ENCODE measurements at places on chromosomes 3 and 15.

GRCh38 chr3:59540241-59540640 is 490.4 kb upstream of the CFAP20DC start:
- DNase-seq, result no peak
- no peaks in the 10 kb centered on the region for H3K27me3 ChIP-seq

- H3K27ac ChIP-seq, result no peak overlapping the region
- H3K4me3 ChIP-seq, result no peak overlapping the region
- H3K4me1 ChIP-seq, result no peaks in the 10 kb centered on the region
- DNase-seq, result no peak
Observed at GRCh38 chr15:36638671-36639070, 59.2 kb downstream of the CDIN1 start.

- H3K27me3 ChIP-seq, result no peaks in the 10 kb centered on the region
- H3K4me3 ChIP-seq, result no peak within 1 kb of the TSS
- no peak within 1 kb of the TSS for H3K27ac ChIP-seq
- no peak for DNase-seq
Observed at GRCh38 chr3:193554811-193555210, at the start of gene ATP13A4. Gene ATP13A4 (minus strand): TSS chr3:193554895. CDS start chr3:193554799, 96 bp downstream.

GRCh38 chr3:195148549-195148948 is 122.4 kb downstream of the XXYLT1 start:
- H3K27me3 ChIP-seq, result no peaks in the 10 kb centered on the region
- H3K4me3 ChIP-seq, result no peak overlapping the region
- H3K36me3 ChIP-seq, result no peaks in the 10 kb centered on the region

DNA sequence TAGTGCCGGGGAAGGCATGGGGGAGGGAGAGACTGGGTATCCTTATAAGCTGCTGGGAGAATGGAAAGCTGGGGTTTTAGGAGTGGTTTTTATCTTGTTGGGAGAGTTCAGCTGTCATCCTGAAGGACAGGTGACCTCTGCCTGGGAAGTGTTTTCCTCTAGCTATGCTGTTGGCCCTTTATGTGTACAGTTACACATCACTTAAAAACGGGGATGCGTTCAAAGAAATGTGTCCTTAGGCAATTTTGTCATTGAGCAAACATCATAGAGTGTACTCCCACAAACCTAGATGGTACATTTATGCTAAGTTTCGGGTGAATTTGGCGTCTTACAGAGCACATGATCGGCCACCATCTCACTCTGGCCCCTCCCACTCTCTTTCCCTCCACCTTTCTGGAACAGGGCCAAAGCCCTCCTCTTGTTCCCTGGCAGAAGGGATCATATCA is 164.3 kb upstream of the NUDT16 start:
- no peaks in the 10 kb centered on the region for H3K36me3 ChIP-seq
- no peaks in the 10 kb centered on the region for H3K27me3 ChIP-seq
- peak; percentile 15 for DNase-seq
- no peak overlapping the region for H3K27ac ChIP-seq
- H3K4me1 ChIP-seq, result peaks cover 7% of the 10 kb centered on the region

- no peak for DNase-seq
- no peaks in the 10 kb centered on the region for H3K4me1 ChIP-seq
- H3K27ac ChIP-seq, result no peak overlapping the region
- no peaks in the 10 kb centered on the region for H3K27me3 ChIP-seq
- H3K4me3 ChIP-seq, result no peak overlapping the region
- H3K36me3 ChIP-seq, result no peaks in the 10 kb centered on the region
Observed at GRCh38 chr3:76997733-76998132, 42.2 kb upstream of the ROBO2 start.

DNA sequence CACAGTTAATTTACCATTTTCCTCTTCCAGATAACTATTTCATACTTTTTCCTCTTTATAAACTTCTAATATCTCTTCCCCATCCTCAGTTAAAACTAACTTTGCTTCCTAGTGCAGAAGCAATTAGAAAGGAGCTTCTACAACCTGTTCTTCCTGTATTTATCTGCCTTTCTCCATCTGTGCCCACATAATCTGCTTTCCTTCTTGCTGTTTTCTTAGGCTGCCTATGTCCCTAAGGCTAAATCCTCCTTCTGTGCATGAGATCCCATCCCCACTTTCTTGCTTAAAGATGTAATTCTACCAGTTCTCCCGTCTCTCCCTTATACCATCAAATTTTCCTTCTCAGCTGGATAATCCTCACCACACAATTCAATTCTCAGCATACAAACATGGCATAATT is 28.3 kb upstream of the HGD start:
- no peak overlapping the region for H3K4me3 ChIP-seq
- no peak for DNase-seq
- H3K27me3 ChIP-seq, result no peaks in the 10 kb centered on the region
- no peaks in the 10 kb centered on the region for H3K4me1 ChIP-seq
- H3K27ac ChIP-seq, result no peak overlapping the region

DNA sequence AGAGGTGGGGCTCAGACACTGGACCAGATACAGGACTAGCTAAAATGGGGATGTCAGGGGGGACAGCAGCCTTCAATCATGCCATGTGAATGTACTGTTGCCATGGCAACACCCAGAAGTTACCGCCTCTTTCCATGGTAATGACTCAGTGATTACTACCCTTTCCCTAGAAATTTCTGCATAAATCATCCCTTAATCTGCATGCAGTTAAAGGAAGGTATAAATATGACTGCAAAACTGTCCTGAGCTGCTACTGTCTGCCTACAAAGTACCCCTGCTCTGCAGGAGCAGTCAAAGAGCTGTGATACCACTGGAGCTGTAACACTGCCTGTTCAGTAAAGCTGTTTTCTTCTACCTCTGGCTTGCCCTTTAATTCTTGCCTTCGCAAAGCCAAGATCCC is 168.2 kb downstream of the PEAK1 start:
- no peak for DNase-seq
- no peaks in the 10 kb centered on the region for H3K4me1 ChIP-seq
- no peaks in the 10 kb centered on the region for H3K27me3 ChIP-seq
- no peak overlapping the region for H3K4me3 ChIP-seq
- H3K27ac ChIP-seq, result no peak overlapping the region
- H3K36me3 ChIP-seq, result no peaks in the 10 kb centered on the region

DNA sequence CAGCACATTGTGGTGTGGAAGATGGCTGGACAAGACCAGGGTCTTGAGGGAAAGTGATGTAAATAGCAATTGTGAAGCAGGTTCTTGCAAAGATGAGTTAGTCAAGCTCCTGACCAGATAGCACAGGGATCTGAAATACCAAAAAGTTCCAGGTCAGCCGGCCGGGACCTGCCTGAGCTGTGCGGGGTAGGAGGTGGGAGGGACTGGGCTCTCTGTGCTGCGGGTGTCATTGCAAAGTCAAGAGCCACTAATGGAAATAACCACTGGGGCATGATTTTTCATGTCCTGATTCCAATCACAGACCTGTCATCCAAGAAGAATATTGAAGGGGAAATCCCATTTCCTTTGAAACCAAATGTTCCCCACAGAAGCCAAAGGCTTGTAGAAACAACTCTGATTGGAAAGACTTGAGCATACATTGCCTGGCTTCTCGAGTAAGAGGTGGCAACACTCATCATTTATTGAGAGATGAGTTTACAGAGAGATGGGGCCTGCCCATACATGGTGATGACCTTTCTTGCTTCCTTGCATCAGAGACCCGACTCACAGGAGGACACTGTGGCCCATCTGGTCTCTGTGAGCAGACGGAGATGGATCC is 44.2 kb upstream of the KY start:
- DNase-seq, result no peak
- no peak overlapping the region for H3K27ac ChIP-seq
- no peaks in the 10 kb centered on the region for H3K27me3 ChIP-seq
- no peaks in the 10 kb centered on the region for H3K4me1 ChIP-seq

GRCh38 chr15:27463525-27464088 is 492.6 kb downstream of the GABRG3 start:
- DNase-seq, result no peak
- H3K27ac ChIP-seq, result no peak overlapping the region
- H3K4me1 ChIP-seq, result no peaks in the 10 kb centered on the region

GRCh38 chr3:168722091-168722490 is 626.4 kb upstream of the GOLIM4 start:
- no peaks in the 10 kb centered on the region for H3K27me3 ChIP-seq
- H3K27ac ChIP-seq, result no peak overlapping the region
- H3K4me1 ChIP-seq, result no peaks in the 10 kb centered on the region
- no peaks in the 10 kb centered on the region for H3K36me3 ChIP-seq
- DNase-seq, result no peak
- H3K4me3 ChIP-seq, result no peak overlapping the region

- H3K36me3 ChIP-seq, result no peaks in the 10 kb centered on the region
- no peak overlapping the region for H3K27ac ChIP-seq
- DNase-seq, result no peak
- no peak overlapping the region for H3K4me3 ChIP-seq
- no peaks in the 10 kb centered on the region for H3K4me1 ChIP-seq
Observed at GRCh38 chr3:148147903-148148302, 549.8 kb upstream of the AGTR1 start.

DNA sequence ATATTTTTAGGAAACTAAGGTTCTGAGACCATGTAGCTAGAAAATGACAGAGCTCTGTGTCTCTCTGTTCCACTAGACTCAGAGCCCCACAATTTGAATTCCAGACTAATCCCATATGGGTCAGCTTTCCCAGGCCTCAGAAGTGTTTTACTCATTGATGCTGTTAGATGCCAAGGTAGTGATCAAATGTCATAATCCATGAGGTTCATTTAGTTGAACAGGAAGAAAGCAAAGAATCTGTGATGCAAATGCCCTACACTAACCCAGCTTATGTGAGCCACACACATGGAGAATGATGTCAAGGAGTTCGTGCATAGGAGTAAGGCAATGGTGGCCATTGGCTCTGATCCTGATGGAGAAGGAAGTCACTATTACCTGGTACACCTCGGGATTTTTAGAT is 363.4 kb upstream of the RARB start:
- H3K36me3 ChIP-seq, result no peaks in the 10 kb centered on the region
- H3K27ac ChIP-seq, result no peak overlapping the region
- no peaks in the 10 kb centered on the region for H3K4me1 ChIP-seq
- H3K4me3 ChIP-seq, result no peak overlapping the region

- DNase-seq, result no peak
- no peaks in the 10 kb centered on the region for H3K36me3 ChIP-seq
- no peak overlapping the region for H3K27ac ChIP-seq
Observed at GRCh38 chr3:157285966-157286365, 126.0 kb upstream of the CCNL1 start.

DNA sequence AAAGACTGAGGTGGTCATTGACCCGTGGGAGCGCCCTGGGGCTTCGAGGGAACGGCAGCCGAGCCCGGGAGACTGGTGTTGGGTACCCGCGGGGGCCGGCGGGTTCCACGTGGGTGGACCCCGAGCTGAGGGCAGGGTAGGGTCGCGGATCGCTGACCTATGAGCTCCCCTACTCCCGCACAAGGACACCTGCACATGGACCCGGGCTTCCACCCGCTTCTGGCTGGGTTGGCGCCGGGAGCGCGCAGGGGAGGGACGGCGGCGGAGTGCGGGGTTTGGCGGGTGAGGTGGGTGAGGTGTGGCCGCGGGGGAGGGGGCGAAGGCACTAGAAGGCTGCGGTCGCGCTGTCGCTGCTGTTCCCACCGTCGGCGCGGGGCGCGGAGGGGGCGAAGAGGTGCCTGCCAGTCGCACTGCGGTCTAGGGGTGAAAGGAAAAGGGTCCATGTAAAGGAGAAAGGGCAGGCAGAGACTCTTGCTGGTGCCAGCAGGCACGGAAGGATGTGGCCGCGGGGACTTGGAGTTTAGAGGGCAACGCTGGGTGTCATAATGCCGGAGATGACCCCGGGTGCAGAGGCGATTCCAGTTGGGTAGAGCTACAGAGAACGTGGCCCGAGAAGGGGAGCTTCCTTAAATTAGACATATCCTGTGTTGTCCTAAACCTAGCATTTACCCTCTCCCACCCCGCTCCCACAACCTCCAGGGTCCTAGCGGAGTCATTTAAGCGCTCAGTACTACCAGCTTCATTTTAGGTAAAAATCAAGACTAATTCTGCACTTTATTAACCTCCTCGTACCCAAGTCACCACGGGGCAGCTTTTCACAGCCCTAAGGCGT is 245.9 kb upstream of the TOPAZ1 start:
- no peak for DNase-seq
- peaks cover 29% of the 10 kb centered on the region for H3K4me1 ChIP-seq
- no peak overlapping the region for H3K27ac ChIP-seq
- peak overlapping the region; percentile 26 for H3K4me3 ChIP-seq

DNA sequence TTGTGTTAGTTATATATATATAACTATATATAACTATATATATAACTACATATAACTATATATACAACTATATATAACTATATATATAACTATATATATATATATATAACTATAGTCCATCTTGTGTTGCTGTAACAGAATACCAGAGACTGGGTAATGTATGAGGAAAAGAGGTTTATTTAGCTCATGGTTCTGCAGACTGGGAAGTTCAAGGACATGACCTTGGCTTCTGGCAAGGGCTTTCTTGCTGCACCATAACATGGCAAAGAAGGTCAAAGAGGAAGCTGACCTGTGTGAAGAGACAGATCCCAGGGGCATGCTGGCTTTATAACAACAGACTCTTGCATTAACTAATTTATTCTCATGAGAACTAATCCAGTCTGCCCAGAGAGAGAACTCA is 27.6 kb downstream of the KBTBD12 start:
- no peaks in the 10 kb centered on the region for H3K4me1 ChIP-seq
- no peaks in the 10 kb centered on the region for H3K27me3 ChIP-seq
- no peaks in the 10 kb centered on the region for H3K36me3 ChIP-seq

DNA sequence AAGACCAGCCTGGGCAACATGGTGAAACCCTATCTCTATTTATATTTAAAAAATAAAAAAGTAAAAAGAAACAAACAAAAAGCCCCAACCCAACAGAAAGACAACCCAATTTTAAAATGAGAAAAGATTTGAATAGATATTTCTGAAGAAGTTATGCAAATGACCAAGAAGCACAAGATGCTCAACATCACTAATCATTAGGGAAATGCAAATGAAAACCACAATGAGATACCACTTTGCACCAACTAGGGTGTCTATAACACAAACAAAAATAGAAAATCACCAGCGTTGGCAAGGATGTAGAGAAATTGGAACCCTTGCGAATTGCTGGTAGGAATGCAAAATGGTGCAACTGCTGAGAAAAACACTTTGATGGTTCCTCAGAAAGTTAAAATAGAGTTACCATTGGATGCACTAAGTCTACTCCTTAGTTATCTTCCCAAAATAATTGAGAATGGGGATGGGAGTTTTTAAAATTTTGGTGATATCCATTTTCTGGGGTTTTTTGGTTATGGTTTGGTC is 45.8 kb upstream of the CCNB2 start:
- no peaks in the 10 kb centered on the region for H3K4me1 ChIP-seq
- H3K27ac ChIP-seq, result no peak overlapping the region
- H3K36me3 ChIP-seq, result no peaks in the 10 kb centered on the region
- no peak overlapping the region for H3K4me3 ChIP-seq
- no peak for DNase-seq

DNA sequence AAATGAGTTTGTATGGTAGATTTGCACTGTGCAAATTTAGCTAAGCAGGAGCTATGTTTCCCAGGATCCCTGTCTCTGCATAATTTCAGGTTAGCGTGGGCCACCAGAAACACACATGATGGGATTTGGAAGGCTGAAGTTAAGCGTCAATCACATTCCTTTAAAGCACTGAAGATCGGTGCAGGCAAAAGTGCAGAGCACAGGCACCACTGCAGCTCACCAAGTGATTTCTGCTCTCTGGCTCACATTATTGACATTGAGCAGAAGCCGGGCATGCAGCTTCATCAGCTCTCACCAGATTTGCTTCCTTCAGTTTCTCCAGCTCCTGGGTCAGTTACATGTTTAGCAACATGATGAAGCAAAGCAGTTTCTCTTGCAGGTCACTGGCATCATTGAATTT is 256.4 kb upstream of the TGFBR2 start:
- peaks cover 16% of the 10 kb centered on the region for H3K4me1 ChIP-seq
- H3K27me3 ChIP-seq, result no peaks in the 10 kb centered on the region
- H3K4me3 ChIP-seq, result no peak overlapping the region
- no peak for DNase-seq
- H3K27ac ChIP-seq, result no peak overlapping the region

All from testis (tissue), 5 donors.